ENCODE measurements at places on chromosomes 1 and 21. TPM values are rescaled to one million over a fixed set of nuclear protein-coding genes. Genes with fewer than 3 reads are reported as not detected.

DNA sequence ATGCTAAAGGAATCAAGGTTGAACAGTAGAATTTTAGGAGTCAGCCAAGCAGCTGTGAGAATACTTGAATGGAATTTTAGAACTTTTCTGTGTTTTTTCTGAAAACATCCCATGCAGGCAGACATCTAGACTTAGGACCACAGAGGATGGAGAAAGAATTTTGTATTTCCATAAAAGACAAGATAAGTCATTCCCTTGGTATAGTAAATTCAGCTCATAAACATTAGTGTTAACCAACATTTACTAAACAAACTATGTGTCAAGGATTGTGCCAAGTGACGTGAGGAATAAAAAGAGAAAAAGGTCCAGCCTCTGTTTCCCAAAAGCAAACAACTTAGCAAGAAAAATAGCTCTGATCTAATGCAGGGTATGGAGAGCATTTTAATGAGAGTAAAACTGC is 210.2 kb upstream of the NR5A2 start:
- peaks cover 8% of the 10 kb centered on the region for H3K4me1 ChIP-seq
- no peaks in the 10 kb centered on the region for H3K36me3 ChIP-seq
- H3K27me3 ChIP-seq: no peaks in the 10 kb centered on the region
- H3K4me3 ChIP-seq: no peak overlapping the region
- H3K27ac ChIP-seq: no peak overlapping the region
- no peak for DNase-seq

GRCh38 chr1:19505693-19506457 is 20.5 kb upstream of the CAPZB start:
- H3K27ac ChIP-seq: peak overlapping the region; percentile 86
- H3K4me1 ChIP-seq: peaks cover 33% of the 10 kb centered on the region
- H3K36me3 ChIP-seq: no peaks in the 10 kb centered on the region

The LCE6A gene
- not detected for total RNA-seq

DNA sequence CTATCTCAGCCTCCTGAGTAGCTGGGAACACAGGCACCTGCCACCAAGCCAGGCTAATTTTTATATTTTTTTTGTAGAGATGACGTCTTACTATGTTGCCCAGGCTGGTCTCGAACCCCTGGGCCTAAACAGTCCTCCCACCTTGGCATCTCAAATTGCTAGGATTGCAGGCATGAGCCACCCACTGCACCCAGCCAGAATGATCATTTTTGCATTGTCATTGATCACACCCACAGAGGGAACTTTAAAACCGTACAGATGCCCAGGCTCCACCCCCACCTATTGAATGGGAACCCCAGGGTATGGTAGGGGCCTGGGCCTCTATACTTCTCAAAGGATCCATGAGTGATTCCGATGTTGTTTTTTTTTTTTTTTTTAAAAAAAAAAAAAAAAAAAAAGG is 36.7 kb downstream of the ETNK2 start:
- H3K36me3 ChIP-seq: no peaks in the 10 kb centered on the region
- no peak for DNase-seq
- H3K27me3 ChIP-seq: no peaks in the 10 kb centered on the region
- no peak overlapping the region for H3K27ac ChIP-seq
- H3K4me1 ChIP-seq: peaks cover 27% of the 10 kb centered on the region

- H3K36me3 ChIP-seq: peaks cover 25% of the 10 kb centered on the region
- DNase-seq: peak; percentile 15
- no peak overlapping the region for H3K27ac ChIP-seq
- H3K27me3 ChIP-seq: no peaks in the 10 kb centered on the region
Measured at GRCh38 chr1:176118985-176119384, 88.1 kb downstream of the COP1 start.

DNA sequence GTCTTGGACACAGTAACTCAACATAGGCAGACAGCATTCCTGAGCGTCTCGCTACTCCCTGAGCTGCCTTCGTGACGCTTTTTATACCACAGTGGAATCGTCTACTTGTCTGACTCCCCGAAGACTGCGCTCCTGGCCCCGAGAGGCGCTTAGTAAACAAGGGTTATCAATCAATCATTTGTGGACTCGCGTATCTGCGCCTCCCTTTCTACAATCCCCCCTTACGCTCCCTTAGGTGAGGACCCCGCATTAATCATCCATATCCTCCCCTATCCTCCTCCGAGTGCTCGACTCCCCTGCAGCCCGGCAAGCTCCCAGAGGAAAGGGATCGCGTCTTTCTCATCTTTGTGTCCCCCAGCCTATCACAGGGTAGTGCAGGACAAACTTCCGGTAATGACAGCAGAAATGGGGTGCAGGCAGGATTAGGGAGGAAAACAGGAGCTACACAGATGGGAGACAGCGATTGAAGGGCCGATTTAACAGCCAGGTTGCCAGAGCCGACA is 522 bp downstream of the TMEM59 start:
- no peak overlapping the region for H3K4me3 ChIP-seq
- H3K4me1 ChIP-seq: peaks cover 29% of the 10 kb centered on the region
- H3K27ac ChIP-seq: no peak overlapping the region
- H3K27me3 ChIP-seq: no peaks in the 10 kb centered on the region

- H3K4me1 ChIP-seq: no peaks in the 10 kb centered on the region
- no peak overlapping the region for H3K4me3 ChIP-seq
- no peak for DNase-seq
- no peaks in the 10 kb centered on the region for H3K36me3 ChIP-seq
- H3K27ac ChIP-seq: no peak overlapping the region
Measured at GRCh38 chr1:230280906-230281413, 145.2 kb downstream of the PGBD5 start.

The SHISAL2A gene
- not detected for total RNA-seq

The GJC2 gene
- 2.3 TPM for total RNA-seq

DNA sequence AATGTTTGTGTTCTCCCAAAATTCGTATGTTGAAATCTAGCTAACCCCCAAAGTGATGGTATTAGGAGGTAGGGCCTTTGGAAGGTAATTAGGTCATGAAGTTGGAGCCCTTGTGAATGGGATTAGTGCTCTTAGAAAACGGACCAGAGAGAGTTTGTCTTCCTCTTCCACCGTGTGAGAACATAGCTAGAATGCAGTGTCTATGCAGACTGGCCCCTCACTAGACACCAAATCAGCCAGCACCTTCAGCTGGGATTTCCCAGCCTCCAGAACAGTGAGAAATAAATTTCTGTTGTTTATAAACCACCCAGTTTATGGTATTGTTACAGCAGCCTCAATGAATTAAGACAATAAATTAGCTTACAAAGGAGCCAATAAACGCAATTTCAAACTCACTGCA is 58.0 kb downstream of the KIAA0319L start:
- DNase-seq: no peak
- H3K27me3 ChIP-seq: no peaks in the 10 kb centered on the region
- no peak overlapping the region for H3K4me3 ChIP-seq
- H3K4me1 ChIP-seq: no peaks in the 10 kb centered on the region
- no peak overlapping the region for H3K27ac ChIP-seq

The LORICRIN gene
- not detected for total RNA-seq

GRCh38 chr1:92081031-92081430 is 886 bp downstream of the BTBD8 start:
- DNase-seq: no peak
- H3K27me3 ChIP-seq: no peaks in the 10 kb centered on the region
- H3K36me3 ChIP-seq: peaks cover 5% of the 10 kb centered on the region
- H3K4me1 ChIP-seq: peaks cover 6% of the 10 kb centered on the region
- no peak overlapping the region for H3K27ac ChIP-seq
- H3K4me3 ChIP-seq: peak overlapping the region; percentile 92

DNA sequence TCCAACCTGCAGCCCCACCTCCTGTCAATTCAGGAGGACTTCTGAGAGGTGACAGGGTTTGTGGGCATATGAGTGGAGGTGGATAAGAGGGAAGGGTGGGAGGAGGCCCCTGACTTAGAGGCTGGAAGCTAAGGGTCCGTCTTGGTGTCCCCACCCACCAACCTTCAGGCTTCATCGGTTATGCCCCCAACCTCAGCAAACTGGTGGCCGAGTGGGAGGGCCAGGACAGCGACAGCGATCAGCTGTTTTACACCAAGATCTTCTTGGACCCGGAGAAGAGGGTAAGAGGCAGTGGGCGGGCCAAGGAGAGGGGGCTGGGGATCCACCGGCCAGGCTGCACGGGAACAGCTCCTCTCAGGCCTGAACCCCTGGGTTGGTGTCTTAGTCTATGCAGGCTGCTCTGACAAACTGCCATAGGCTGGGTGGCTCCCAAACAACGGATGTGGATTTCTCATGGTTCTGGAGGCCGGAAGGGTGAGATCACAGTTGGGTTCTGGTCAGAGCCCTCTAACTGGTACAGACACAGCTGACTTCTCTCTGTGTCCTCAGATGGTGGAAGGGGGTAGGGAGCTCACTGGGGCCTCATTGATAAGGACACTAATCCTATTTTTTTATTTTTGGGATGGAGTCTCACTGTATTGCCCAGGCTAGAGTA is 18.1 kb downstream of the PLOD1 start:
- no peaks in the 10 kb centered on the region for H3K27me3 ChIP-seq
- no peak for DNase-seq
- peaks cover 32% of the 10 kb centered on the region for H3K36me3 ChIP-seq
- H3K4me3 ChIP-seq: no peak overlapping the region

The NRIP1 gene
- total RNA-seq: 39.1 TPM

DNA sequence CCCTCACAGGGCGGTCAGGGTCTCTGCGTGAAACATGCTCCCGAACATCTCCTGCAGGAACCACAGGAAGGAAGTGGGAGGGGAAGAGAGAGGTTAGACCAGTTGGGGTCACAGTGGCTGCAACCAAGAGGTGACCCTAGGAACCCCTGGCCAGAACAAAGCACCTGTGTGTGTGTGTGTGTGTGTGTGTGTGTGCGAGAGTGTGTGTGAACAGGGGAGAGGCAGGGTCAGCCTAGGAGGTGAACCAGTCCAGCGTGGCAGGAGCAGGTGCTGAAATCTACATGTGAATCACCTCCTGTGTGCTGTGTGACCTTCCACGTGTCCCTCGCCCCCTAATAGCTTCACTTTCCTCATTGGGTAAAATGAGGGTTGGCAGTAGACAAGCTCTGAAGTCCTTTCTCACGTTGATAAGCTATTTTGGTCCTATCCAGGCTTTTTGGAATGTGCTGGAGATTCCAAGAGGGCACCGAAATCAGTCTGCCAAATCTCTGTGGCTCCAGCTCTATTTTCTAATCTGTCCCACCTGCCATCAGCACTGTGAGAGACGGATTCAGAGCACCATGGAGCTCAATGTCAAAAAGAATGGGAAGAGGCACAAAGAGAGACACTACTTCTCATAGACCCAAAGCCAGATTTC is 27.8 kb downstream of the SLC26A9 start:
- H3K36me3 ChIP-seq: no peaks in the 10 kb centered on the region
- DNase-seq: no peak
- H3K4me1 ChIP-seq: peaks cover 20% of the 10 kb centered on the region
- no peak overlapping the region for H3K4me3 ChIP-seq
- H3K27me3 ChIP-seq: peaks cover 18% of the 10 kb centered on the region

The KCNJ10 gene
- not detected for total RNA-seq

DNA sequence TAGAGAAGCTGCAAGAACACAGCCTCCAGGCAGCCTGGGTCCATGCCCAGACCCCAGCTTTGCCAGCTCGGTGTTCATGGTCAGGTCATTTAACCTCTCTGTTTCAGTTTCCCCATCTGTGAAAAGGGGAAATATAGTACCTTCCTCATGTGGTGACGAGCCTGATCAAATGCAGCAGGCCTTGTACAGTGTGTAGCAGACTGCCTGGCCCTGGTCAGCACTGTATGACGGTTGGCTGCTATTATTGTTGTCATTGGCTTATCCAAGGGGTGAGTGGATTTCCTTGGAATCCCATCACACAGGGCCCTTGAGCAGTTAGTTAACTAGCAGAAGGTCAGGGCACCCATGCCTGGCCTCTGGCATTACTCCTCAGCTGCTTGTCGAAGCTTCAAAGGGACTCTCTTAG is 6.6 kb upstream of the TMEM51 start:
- H3K27ac ChIP-seq: no peak overlapping the region
- H3K4me1 ChIP-seq: no peaks in the 10 kb centered on the region

The BNIPL gene
- total RNA-seq: 0.22 TPM

The ERICH3 gene
- total RNA-seq: not detected

GRCh38 chr1:217569021-217569420 is 61.9 kb downstream of the GPATCH2 start:
- H3K4me1 ChIP-seq: no peaks in the 10 kb centered on the region

DNA sequence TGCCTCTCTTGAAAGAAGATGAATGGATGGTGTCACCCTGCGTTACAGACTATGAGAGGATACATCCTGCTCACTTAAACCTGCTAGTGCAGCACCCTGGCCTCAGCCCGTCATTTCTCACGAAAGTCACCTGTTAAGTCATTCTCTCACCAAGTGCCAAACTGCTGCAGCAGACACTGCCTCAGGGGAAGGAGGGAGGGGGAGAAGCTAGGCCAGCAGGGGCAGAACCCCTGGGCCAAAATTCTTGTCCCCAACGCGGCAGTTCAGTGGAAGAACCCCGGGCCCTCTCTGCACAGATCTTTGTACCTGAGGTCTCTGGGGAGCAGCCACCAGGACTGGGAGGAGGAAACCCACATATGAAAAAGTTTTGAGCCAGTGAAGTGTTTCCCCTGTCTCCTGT is 37.6 kb downstream of the SYT6 start:
- H3K27ac ChIP-seq: no peak overlapping the region
- no peaks in the 10 kb centered on the region for H3K36me3 ChIP-seq
- peaks cover 36% of the 10 kb centered on the region for H3K27me3 ChIP-seq
- peaks cover 33% of the 10 kb centered on the region for H3K4me1 ChIP-seq

All from HFFc6 (cell line).